ENCODE measurements at places on chromosomes 5 and 9.
A peak's percentile ranks its signal among the peaks of the same experiment; 100 is the strongest.

GRCh38 chr5:171600741-171601265, 181.4 kb downstream of the FGF18 start:
- DNase-seq: no peak

DNA sequence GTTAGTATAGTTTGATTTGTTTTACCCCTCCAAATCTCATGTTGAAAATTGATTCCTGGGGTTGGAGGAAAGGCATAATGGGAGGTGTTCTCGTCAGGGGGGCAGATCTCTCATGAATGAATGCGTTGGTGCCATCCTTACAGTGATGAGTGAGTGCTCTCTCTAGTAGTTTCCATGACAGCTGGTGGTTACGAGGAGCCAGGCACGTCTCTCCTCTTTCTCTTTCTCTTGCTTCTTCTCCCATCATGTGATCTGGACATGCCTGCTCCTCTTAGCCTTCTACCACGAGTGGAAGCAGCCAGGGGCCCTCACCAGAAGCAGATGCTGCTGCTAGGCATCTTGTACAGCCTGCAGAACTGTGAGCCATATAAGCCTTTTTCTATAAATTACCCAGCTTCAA, 454.1 kb downstream of the EFNA5 start:
- DNase-seq: no peak

- DNase-seq: no peak
Measured at GRCh38 chr9:95091601-95092261, 225.8 kb downstream of the FANCC start.

DNA sequence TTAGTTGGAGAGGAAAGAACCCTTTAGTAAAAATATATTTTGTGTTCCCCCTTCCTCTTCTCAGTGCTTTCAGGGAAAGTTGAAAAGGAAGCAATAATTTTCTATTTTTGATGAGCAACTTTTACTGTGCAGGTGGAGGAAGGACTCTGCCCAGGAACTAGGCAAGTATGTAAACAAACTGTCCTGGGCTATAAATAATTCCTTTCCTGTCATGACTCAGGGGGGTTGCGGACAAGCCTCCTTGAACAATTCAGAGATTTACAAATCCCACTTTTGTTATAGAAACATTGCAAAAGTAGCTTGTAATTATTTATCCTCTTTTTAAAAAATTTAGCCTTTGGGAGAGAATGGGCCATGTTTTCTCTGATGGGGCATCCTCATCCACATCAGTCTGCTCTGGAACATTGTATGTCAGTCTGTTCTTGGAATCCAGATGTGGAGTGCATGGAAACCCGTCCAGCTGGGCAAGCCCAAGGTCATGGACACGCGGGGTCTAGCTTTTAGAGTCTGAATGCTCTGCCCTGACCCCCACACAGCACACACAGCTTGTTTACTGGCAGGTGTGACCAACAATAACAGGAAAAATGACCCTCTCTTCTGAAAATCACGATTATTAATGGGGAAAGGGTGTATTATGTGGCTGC, 127.6 kb downstream of the GADD45G start:
- no peak for DNase-seq

DNA sequence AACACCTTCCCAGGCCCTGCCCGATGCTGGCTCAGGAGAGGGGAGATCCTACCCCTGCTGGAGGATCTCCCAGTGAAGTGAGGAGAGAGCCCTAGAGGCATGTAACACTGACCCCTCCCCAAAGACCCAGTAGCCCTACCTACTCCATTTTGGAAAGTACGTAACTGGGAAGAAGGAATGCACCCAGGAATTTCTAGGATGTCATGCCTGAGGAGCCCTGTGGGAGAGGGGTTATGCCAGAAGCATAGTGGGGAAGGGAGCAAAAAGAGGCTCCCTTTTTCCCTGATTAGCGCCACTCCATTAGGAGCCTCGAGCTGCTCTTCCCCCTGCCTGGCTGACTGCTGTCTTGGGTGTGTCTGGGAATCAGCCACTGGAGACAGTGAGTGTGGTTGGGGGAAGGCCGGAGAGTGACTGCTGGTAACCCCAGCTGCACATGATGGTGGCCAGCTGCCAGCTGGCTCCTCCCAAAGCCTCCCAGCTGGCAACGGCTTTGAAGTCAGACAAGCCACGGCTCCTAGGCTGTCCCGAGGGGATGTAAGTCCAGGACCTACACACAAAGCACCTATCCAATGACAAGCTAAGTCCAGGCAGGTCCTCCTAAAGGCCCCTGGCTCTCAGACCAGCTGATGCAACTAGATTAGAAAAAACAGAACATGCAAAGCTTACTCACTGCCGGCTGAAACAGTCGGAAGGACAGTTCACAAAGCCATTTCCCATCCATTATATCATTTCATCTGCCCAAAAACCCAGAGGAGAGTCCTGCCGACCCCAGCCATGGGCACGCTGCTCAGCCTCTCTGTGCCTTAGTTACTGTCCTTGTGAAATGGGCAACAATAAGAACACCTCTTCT, 136.5 kb upstream of the ABCA1 start:
- peak; percentile 73 for DNase-seq

DNA sequence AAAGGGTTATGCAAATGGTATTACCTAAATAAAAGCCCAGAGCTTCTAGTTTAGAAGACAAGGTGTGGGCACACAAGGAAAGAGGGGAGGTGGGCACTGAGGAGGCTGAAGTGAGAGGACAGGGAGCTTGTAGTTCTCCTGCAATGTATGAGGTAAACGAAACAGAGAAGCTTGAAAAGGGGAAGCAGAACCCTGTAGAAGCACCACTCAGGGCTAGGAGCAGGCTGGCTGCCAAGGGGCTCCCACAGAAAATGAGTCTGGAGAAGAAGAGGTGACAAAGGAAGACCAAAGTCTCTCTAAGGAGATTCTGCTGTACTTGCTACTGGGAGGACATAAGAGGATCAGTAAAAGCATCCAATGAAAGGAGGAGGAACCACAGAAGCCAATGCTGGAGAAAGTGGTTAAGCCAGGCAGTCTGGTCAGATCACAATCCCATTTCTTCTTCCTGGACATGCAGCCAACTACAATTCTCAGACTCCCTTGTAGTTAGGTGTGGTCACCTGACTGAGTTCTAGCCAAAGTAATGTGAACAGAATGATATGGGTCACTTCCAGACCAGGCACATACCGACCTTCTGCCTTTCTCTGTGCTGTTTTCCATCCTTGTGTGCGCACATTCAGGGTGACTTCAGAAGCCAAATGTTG, 174.5 kb upstream of the MAP3K1 start:
- no peak for DNase-seq

- no peak for DNase-seq
Measured at GRCh38 chr9:70778568-70778967, 342.9 kb downstream of the TRPM3 start.
